ENCODE measurements at places on chromosomes 7 and 10. TPM values are rescaled to one million over a fixed set of nuclear protein-coding genes. Genes with fewer than 3 reads are reported as not detected.

DNA sequence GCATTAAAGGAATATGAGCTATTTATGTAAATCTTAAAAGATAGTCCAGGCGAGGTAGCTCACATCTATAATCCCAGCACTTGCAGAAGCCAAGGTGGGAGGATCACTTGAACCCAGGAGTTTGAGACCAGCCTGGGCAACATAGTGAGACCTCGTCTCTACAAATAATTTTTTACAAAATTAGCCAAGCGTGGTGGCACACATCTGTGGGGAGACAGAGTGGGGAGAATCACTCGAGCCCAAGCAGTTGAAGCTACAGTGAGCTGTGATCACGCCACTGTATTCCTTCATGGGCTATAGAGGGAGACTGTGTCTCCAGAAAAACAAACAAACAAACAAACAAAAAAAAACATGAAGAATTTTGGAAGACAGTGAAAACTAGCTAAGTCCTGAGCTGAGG is 28.4 kb downstream of the HERC4 start:
- no peak for DNase-seq

GRCh38 chr10:101438881-101439391 is 85.0 kb downstream of the BTRC start:
- no peak for DNase-seq

HOXA1 gene
- not detected for total RNA-seq

DNA sequence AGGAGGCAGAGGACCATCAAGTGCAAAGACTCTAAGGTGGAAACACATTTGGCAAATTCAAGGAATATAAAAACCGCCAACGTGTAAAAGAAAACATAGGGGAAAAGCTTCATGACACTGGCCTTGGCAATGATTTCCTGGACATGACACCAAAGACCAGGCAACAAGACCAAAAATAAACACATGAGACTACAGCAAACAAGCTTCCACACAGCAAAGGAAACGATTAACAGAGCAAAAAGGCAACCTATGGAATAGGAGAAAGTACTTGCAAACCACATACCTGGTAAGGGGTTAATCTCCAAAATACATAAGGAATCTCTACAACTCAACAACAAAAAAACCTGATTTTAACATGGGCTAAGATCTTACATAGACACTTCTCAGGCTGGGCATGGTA is 3.5 kb downstream of the GSTO1 start:
- no peak for DNase-seq

DNA sequence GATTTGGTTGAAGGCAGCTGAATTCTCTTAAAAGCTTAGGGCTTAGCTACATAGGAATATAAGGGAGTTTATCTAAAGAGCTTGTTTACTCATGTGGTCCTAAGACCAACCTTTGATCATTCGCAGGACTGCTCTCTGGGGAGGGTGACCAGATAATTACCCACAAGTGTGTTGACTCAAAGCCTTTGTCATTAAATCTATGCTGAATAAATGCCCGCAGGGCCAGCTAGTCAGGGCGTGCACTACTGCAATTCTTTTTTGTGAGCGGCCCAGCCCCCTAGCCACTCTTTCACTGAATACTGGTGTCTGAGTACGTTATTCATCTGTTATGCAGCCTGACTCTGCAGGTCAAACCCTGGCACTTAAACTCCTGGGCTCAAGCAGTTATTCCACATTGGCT is 69.6 kb downstream of the AKAP9 start:
- no peak for DNase-seq

DNA sequence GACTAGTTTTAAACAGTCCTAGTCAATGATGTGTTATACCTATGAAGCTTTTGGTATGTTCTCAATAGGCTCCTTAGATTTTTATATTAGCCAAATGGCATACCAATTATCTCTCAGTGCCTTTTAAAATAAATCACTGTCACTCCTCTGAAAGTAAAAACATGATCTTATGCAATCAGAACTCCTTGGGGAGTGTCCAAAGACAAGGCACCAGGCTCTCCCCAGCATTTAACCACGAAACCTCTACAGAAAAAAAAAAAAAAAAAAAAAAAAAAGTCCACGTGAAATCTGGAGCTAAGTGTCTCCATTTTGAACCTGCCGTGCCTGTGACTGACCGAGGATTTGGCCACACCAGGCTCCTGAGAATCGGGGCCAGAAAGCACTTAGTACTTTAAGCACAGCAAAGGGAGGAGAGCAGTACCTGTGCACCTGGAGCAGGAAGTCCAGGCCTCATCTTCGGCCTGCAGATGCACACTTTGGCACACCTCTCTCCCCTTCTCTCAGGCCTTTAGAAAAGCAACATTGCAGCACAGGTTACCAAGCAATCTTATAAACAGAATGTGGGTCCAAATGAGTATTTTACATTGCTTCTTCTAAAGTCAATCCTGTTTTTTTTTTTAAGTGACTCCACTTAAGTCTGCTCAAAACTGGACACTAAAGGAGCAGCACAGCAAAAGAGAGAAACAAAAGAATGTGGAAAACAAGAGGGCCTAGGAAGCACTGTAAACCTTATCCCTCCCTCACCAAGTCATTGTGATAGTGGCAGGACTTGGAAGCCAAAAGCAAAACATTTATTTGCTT is 1.5 kb downstream of the FAM13C start:
- no peak for DNase-seq

DNA sequence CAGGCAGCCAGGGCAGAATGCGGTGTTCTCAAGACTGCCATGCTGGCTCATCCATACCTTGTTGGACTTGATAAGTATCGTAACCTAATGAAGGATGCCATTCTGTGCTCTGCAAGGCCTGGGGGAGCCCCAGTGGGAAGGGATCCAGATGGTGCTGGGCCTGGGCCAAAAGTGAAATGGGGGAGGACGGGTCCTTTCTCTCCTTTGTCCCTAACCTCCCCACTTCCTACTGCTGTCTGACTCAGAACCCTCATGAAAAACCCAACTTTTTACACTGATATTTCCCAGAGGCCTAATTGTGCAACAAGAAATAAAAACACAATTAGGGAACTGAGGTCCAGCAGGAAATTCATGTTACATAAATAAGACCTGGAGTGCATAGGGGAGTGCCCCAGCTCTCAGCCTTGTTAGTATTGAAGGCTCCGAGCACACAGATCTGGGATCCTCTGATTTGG is 193.7 kb upstream of the SVIL start:
- DNase-seq = no peak

DNA sequence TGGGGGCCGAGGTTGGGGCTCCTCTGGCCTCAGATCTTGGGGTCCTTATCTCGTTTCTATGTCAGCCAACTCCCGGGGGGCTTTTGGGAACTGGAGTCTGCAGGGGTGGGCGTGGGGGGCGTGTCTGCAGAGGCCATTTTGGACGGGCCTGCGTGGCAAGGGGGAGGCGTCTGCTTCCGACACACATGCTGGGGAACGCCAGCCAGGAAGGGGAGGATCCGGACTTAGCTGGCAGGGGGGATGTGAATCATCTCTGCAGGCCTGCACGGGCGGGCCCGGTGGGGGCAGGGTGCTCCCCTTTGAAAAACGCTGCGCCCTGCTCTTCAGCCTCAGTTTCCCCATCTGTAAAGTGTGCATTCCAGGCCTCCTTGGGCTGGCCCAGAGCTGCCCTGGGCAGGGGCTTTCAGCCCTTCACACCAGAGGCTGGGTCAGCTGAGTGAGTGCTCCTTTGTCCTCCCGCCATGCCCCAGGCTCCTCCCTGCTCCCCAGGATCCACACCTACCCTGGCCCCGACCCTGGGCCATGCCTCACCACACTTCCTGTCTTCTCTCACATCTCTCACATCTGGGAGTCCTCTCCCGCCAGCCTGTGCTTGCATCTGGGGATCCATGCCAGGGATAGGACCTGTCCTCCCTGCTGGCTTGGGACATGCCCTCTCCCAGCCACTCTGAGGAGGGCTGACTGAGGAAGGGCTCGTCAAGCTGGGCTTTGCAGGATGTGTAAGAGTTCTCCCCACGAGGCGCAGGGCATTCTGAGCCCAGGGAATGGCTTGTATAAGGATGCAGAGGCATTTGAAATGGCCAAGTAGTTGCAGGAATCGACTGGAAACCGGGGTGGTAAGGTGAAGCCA is 172.6 kb upstream of the TNRC18 start:
- DNase-seq = peak; percentile 78

EVX1 gene
- total RNA-seq = not detected

DNA sequence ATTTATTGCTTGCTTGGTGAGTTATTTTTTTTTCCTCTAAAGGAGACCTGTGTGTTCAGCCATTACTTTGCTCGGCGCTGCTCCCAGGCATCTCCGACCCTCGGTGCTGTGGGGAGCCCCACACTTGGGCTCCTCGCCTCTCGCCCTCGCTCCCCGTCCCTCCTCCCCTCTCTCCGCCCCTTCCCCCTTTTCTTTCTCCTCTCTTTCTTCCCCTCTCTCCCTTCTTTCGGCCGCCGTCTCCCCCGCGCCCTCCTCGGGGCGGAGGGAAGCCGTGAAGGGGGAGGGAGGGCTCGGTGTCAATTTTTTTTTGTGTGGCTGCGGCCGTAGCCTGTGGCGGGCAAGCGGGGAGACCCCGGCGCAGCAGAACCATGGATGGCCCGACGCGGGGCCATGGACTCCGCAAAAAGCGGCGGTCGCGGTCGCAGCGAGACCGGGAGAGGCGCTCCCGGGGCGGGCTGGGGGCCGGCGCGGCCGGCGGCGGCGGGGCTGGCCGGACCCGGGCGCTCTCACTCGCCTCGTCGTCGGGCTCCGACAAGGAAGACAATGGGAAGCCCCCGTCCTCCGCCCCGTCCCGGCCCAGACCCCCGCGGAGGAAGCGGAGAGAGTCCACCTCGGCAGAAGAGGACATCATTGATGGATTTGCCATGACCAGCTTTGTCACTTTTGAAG is 1.1 kb downstream of the AUTS2 start:
- DNase-seq = peak; percentile 24

DNA sequence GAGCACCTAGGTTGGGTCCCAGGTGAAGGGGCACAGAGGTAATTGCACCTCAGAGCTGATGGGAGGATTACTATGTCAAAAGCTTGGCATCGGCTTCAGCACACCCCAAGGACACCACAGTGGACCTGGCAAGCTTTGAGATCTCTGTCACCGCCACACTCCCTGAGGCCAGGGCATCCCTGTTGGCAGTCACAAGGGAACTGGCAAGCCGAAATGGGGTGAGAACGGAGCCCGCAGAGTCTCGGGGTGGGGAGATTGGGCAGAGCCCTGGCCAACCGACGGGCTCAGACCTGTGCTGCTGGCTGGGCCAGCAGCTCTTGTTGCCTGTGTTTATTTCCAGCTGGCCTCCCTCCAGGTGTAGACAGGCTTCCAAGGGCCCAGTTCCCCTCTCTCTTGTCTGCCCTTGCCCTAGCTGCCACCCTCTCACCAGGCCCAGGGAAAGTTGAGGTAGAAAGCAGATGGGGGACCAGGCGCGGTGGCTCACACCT is 2.5 kb downstream of the HSPB1 start:
- DNase-seq = peak; percentile 78

GRCh38 chr10:96646751-96647166 is 59.9 kb upstream of the TM9SF3 start:
- DNase-seq = no peak

DNA sequence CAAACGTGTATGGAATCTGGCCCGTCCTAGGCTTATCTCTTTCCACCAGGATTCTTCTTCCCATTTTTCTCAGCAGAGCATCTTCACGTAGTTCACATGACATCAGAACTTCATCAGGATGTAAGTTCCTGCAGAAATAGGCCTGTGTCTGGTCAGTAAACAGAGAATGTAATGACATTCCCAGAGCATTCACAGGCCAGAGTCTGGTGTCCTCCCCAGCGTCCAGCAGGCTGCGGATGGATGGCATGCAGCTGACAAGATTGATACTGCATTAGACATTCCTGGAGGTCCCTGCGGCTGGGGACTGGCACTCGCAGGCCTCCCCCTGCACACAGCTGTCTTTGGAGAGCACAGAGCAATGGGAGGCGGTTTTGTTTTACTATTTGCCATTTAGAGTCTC is 28.7 kb downstream of the MGMT start:
- DNase-seq = no peak

GRCh38 chr7:6436385-6436685 is 11.4 kb downstream of the DAGLB start:
- peak; percentile 29 for DNase-seq

UCN3 gene
- not detected for total RNA-seq

IFIT1B gene
- total RNA-seq = 0.21 TPM

SGCE gene
- total RNA-seq = 19.6 TPM

GRCh38 chr7:44772867-44773266 is 23.6 kb upstream of the PPIA start:
- DNase-seq = no peak

GRCh38 chr10:46217752-46218453 is 68.9 kb upstream of the ANTXRL start:
- DNase-seq = no peak

- peak; percentile 10 for DNase-seq
Measured at GRCh38 chr10:118106426-118106825, 59.7 kb upstream of the RAB11FIP2 start.

DNA sequence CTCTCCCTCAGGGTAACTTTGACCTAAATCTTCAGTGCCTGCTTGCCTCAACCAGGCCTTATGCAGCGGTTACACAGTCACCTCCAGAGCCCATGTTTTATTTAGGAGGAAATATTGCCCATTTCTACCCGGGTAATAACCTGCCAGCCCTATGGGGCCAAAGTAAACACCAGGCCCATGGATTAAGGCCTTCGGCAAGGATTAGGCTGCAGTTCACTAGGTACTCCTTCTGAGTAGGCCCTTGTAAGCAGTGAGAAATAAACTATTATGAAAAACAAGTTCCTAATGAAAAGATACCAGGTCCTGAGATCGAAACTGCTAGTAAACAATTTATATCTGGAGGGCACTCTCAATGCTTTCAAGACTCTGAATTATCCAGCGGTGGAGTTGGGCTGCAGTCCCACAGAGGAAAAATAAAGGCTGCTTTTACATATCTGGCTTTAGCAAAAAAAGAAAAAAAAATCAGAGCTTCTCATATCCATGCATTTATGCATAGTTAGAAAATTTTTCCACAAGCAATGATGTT is 3.7 kb upstream of the HOXA10 start:
- no peak for DNase-seq

- no peak for DNase-seq
Measured at GRCh38 chr10:131697476-131698128, 203.2 kb upstream of the PPP2R2D start.

DNA sequence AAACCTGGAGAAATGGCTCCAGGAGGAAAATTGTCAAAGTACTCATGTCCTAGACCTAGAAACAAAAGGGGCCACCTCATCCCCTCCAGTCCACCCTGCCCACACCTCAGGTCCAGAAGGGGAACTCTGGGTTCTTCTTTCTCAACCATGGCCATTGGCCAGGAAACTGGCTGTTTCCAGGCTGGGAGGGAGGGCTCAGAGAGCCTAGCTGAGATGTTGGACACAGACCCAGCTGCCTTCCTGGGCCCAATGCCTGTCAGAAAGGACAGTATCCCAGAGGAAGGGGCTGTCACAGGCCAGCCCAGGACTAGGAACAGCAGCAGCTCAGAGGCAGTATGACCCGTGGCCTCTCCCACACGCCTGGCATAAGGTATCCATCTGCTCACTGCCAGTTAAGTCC is 9.6 kb downstream of the GRID1 start:
- DNase-seq = no peak

COL26A1 gene
- total RNA-seq = not detected

DNA sequence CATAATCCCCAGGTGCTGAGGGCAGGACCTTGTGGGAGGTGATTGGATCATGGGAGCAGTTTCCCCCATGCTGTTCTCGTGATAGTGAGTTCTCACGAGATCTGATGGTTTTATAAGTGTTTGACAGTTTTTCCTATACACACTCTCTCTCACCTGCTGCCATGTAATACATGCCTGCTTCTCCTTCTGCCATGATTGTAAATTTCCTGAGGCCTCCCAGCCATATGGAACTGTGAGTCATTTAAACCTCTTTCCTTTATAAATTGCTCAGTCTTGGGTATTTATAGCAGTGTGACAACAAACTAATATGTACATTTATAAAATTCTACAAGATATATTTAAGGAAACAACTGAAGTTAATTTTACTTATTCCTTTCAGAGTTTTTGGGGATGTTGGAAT is 170.8 kb upstream of the BET1 start:
- no peak for DNase-seq

GRCh38 chr7:39700932-39701331 is 77.6 kb downstream of the RALA start:
- DNase-seq = peak; percentile 15
